NB4 (cell line): ENCODE measurements at places on chromosomes 2 and 18.
A peak's percentile ranks its signal among the peaks of the same experiment; 100 is the strongest.

- DNase-seq: no peak
These were observed 218.8 kb downstream of the SNTG2 start for GRCh38 chr2:1169291-1169949.

DNA sequence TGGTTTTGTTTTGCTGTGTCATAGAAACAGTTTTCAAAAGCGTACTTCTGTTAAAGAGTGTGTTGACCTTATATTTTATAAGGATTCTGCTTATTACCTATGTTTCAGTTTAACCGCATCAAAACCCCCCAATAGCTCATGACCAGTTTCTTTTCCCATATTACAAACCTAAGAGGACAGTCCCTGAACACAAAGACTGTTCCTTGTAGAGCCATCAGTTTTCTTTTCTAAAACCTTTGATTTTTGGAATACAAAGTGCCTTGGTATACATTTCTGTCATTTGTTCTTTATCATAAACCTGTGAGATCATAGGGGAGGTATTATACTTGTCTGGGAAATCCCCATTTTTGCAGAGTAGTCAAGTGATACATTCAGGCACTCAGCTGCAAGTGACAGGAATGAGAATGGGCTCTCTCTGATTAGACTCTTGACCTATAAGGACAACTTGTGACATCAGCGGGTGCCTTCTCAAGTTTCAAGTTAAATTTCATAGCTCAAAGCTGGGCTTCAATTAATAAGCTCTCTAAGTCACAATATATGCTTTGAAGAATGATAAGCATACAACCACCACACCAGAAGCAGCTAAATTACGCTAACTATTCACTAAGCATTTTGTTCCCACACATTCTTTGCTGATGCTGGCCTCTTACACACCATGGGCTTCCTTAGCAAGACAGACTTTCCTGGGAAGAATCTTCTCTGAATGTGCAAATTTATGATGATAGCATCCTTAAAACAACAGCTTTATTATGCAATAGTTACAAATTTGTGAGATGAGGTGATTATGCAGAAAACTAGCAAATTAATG, 97.5 kb upstream of the CD302 start:
- DNase-seq: no peak

DNA sequence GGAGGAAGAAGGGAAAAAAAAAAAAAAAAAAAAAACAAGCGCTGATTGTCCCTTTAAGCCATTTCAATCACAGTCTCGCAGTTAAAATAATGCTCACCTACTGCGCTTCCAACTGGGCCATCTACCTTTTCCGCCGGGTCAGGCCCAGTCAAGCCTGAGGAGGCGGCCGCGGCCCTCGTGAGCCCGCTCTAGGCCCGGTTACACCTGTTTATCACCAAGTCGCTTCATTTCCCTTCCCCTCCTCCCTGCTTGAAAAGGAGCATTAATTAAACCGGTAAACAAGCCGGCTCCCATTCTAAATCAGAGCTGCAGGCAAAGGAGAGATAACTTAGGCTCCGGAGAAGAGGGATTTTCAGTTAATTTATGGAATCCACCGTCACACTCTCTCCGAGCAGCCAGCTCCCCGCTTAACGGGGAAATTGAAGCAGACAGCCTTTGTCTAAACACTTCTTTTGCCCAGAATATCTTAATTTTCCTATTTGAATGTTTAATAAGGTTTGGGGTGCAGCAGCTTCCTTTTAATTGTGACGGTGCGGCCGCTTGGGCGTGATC, 140.1 kb upstream of the SIX3 start:
- DNase-seq: no peak

DNA sequence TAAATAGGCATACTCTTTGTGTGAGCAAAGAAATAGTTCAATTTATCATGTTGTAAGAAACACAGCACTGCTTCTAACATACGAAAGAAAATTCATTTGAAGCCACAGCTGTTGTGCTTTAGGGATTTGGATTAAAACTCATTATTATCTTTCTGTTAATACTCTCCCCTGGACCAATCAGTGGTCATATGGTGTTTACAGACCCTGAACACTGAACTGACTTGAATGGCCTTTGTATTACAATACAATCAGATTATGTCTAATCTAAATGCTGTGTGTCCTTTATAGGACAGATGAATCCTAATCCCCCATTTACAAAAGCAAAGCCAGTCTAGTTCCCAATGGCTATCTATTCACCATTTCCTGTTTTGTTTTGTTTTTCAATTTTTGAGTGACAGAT, 36.5 kb downstream of the ZNF385B start:
- no peak for DNase-seq

DNA sequence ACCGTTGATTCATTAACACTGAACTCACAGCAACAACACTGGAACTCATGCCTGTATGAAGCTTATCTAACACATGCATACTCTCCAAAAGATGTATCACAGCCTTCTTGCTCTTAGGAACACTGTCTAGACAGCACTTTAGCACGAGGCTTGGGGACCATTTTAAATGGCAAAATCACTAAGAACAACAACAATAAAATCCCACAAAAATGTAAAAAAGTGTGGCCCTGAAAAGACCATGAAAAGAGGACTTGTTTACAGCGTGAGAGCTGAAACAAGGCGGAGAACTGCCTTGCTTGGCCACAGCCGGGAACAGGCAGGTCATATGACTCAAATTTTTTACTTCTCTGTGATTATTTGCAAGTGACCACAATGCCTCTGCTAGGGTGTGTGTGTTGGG, 48.1 kb downstream of the CHN1 start:
- DNase-seq: no peak

- no peak for DNase-seq
These were observed 9.7 kb downstream of the ECEL1 start for GRCh38 chr2:232477751-232478510.

DNA sequence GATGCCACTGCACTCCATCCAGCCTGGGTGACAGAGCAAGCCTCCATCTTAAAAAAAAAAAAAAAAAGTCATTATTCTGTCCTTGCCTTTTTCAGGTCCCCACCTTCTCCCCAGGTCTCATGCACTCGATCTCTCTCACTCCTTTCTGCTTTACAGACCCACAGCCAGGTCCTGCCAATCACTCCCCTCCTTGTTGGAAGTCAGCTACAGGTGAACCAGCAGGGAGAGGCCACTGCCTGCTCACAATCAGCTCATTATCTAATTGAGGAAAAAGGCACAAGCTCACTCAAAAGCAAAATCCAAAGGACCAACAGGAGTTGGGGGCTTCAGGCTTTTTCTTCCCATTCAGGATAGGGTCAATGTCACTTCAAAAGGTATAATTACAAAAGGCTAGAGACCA, 2.0 kb downstream of the WDFY1 start:
- no peak for DNase-seq

- peak; percentile 59 for DNase-seq
These were observed 145.1 kb downstream of the TDRD15 start for GRCh38 chr2:21268878-21269224.

GRCh38 chr2:239291475-239292350, 109.1 kb downstream of the HDAC4 start:
- no peak for DNase-seq

GRCh38 chr18:58536534-58537271, 92.2 kb downstream of the ALPK2 start:
- peak; percentile 79 for DNase-seq

DNA sequence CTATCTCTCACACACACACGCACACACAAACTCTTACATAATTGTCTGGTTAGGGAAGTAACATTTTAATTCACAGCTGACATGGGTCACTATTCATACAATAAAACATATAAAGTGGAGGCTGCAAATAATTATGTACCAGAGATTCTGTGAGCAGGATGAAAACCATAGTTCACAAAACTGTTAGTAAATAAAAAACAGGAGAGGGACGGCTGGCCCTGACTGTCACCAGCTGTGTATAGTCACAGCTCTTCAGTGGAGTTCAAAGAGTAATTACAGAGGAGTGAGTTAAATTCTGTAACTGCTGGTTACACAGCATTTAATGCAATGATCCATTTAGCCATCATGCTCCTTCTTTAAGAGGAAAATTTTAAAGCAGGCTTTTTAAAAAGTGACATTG, 76.9 kb downstream of the NRXN1 start:
- no peak for DNase-seq

DNA sequence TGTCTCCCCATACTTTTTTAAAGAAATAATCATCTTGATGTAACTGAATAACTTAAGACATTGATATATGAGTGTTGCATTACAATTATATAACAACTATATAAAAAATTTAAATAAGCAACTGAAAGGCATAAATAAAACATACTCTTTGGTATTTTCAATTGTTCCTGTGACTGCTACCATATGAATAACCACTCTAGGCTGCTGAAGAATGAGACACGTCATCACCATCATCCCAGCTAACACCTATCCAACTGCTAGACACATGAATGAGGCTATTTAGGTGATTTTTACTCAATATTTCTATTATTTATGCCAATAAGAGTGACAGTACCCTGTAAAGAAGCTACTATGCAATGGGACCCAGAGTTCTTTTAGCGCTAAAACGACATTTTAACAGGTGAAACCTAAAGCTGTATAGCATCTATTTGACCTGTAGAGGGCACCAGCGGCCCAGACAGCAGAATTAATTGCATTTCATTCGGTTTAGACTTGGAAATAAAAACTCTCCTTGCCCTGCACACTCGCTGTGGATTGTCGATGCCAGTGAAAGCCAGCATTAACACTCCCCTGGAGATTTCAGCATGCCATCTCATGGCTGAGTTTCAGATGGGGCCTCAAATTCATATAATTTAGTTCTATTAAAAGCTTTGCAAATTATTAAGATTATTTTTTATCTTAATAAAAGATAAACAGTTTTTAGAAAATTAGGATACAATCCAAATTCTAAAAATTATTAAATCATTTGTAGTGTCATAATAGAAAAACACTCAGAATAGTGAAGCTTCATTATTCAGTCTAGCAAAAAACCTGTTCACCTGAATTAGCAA, 89.4 kb upstream of the MAP2 start:
- peak; percentile 67 for DNase-seq

- DNase-seq: no peak
These were observed 11.4 kb downstream of the UBE2F start for GRCh38 chr2:237978058-237978712.

DNA sequence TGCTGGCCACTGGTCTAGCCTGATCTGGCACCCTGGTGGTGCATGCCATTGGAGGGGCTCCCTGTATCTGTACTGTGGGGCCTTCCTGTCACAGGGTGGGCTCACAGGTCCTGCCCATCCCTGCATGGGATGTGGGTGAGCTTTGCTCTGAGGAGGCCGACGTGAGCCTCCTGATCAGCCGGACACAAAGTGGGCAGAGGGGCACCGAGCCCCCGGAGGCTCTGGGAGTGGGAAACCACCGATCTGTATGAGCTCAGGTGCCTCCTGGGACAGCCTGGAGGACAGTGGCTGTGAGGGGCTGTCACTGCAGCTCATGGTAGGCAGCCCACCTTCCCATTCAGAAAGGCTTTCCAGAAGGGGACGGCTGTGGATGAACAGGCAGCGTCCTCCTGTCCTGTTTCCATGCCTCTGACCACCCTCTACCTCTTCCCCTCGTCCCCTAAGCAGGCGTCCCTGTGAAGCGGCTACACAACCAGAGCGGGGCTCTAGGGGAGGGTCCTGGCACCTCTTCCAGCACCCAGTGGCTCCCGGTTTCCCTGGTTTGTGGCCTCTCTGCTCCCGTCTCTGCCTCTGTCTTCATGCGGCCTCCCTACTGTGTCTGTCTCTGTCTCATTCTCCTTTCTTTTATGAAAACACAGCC, 112.5 kb upstream of the OTOS start:
- DNase-seq: no peak

DNA sequence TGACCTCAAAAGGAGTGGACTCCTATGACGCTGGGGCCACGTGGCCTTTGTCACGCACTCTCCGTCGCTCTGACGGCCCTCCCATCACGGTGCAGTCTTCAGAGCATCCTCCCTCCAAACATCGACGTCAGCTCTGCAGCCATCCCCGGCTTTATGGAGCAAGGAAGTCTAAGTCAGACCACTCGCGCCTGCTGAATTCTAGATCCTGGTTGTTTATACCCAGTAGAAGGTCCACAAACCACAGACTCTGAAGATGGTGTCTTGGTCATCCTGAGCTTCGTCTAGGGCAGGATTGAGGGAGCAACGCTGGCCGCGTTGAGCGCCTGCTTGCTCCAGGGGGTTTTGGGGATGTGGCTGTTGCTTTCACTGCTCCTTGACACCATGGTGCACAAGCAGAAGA, 228.0 kb upstream of the SALL3 start:
- no peak for DNase-seq

DNA sequence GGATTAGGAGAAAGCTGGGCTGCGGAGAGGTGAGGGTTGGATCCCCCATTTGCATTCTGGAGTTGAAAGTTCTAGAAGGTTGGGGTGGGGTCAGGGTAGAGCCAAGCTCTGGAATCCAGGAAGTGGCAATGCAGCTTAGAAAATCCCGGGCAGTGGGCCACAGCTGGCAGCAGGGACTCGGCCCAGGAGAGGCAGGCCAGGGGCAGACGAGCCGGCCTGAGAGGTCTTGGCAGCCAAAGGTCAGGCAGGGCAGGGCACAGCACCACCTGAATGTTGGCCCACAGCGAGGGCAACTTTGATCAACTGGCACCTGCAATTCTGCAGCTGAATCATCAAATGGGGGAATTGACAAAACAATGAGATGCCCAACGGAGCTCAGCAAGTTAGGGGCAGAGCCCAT, 139.2 kb downstream of the INHBB start:
- DNase-seq: no peak

- DNase-seq: no peak
These were observed 105.1 kb downstream of the BCL2L11 start for GRCh38 chr2:111225856-111226255.

DNA sequence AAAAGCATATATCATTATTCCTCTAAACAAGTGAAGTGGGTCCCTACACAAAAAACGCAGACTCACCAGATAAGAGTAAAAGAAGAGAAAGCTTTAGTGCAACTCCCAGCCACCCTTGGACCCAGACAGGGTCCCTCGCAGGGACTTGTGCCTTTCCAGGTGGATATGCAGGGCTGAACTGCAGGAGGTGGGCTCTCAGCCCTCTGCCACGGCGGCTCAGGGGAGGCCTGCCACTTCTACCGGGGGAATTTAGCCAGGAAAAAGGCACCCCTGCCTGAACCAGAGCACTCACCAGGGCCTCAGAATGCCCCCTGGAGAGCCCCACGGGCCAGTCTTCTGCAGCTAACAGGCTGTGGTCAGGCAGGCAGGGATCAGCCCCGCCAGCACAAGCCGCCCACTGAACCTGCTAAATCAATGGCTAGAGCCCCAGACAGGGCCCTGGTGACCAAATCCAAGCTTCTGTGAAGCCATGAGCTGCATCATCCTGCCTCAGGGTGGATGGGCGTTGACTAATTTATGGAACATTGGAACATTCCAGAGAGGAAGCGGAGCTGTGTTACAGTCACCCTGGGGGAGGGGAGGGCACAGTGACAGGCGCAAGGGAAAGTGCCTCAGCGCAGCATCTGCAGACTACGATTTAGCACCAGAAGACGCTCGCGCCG, 209.3 kb downstream of the EIPR1 start:
- DNase-seq: peak; percentile 17

DNA sequence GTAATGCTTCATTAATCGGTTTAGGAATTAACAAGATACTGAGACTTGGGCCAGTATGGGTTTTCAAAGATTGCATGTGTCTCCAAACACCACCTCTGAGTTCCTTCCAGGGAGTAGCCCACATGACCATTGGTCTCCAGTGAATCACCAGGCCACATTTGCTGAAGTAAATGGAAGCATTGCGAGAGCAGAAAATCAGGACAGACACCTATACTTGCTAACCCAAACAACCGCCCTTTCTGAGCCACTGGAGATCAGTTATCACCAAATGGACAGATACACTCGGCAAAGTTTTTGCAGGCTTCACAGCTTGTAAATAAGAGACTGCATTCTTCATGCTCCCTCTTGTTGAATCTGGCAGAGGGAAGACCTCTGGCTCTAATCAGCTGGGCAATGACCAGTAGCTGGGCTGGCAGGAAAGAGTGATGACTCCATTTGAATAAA, 40.9 kb downstream of the GATA6 start:
- DNase-seq: no peak

- DNase-seq: no peak
These were observed 161.6 kb downstream of the LDLRAD4 start for GRCh38 chr18:13379930-13380690.
